ENCODE measurements at places on chromosomes 4 and X.

- DNase-seq: no peak
Measured at GRCh38 chrX:40004921-40005291, 92.9 kb downstream of the BCOR start.

GRCh38 chr4:6410068-6410467 is 62.3 kb downstream of the PPP2R2C start:
- no peak for DNase-seq

DNA sequence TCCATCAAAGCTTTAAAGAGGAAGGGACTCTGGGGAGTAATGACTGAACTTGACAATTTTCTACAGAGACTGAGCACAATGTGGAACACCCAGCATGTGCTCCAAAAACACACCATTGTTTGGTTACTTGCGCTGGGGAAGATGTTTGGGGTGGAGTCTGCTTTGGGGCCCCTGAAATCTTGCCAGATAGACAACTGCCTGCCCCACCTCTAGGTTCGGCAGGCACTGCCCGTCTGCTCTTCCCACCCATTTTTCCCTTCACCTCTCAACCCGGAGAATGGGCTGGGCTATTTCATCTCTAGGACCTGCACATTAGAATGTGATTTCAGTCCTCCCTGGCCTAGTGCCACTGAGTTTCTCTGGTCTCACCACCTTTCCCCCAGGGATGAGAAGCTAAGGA is 41.9 kb downstream of the TSC22D3 start:
- no peak for DNase-seq

DNA sequence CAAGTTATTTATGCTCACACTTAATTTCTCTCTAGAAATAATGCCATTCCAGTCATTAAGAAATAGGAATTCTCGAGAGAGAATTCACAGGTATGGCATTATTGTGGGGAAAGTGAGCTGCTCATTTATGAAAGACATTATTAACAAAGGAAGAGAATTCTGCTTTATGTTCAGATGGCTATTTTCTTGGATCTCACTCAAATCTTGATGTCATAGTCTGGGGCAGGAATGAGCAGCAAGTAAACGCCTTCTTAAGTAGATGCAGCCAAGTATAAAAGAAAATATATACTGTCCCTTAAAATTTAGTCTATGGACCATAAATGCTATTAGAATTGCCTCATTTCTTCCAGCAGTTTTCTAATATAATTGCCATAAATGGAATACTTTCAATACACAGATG is 58.2 kb upstream of the FBXW7 start:
- no peak for DNase-seq

GRCh38 chr4:145490361-145490760 is 8.7 kb downstream of the SMAD1 start:
- no peak for DNase-seq

GRCh38 chrX:109889289-109890006 is 113.5 kb upstream of the TMEM164 start:
- no peak for DNase-seq

DNA sequence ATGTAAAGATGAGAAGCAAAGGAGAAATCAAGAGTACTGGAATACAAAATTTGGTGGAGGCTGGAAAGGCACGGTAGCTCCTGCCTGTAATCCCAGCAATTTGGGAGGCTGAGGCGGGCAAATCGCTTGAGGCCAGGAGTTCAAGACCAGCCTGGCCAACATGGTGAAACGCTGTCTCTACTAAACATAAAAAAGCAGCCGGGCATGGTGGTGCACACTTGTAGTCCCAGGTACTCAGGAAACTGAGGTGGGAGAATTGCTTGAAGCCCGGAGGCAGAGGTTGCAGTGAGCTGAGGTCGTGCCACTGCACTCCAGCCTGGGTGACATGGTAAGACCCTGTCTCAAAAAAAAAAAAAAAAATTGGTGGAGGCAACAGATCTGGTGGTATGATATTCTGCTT is 1086.0 kb downstream of the NLGN4X start:
- DNase-seq: no peak

GRCh38 chrX:74431797-74432196 is 10.5 kb downstream of the SLC16A2 start:
- DNase-seq: no peak

GRCh38 chr4:97279391-97279790 is 863.9 kb downstream of the STPG2 start:
- DNase-seq: no peak

GRCh38 chr4:62051332-62051731 is 851.2 kb downstream of the ADGRL3 start:
- DNase-seq: no peak

GRCh38 chrX:5829060-5829459 is 399.6 kb downstream of the NLGN4X start:
- DNase-seq: no peak

- no peak for DNase-seq
Measured at GRCh38 chrX:77960567-77960966, 8.9 kb downstream of the PGAM4 start.

DNA sequence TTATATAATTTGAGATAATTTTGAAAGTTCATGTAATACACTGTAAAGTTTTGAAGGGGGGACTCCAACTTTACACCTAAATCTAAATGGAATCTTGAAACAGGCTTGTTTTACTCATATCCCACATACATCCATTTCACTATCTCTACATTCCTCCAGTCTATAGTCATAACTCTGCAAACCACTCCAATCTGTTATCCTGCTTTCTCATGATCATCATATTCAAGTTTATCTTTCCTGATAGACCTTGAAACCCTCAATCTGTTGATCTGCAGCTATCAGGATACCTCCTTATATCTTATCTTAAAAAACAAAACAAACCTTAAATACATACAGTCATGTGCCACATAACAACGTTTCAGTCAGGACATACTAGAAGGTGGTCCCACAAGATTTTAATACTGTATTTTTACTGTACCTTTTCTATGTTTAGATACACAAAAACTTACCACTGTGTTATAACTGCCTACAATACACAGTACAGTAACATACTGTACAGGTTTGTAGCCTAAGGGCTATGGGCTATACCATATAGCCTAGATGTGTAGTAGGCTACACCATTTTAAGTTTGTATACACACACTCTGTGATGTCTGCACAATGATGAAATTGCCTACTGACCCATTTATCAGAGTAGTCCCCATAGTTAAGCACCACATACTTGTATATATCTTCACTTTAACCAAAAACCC is 14.0 kb downstream of the CHIC2 start:
- no peak for DNase-seq

DNA sequence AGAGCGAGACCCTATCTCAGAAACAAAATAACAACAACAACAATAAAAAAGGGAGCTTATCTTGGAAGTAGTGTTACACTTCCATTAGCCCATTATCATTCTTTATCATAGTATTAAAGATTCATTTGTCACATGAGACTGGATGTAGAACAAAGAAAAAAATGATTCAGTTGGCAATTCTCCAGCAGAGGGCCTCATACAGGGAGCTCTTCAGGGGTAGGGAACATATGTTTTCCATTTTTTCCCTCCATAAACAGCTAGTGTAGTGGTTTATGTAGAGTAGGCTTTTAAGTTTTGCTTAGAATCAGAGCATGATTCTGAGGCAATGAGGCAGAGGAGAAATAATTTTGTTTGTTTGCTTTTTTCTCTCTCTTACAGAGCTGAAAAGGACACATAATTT is 5.8 kb downstream of the CPE start:
- peak; percentile 60 for DNase-seq

GRCh38 chrX:3348191-3348590 is 1.7 kb upstream of the MXRA5 start:
- no peak for DNase-seq

DNA sequence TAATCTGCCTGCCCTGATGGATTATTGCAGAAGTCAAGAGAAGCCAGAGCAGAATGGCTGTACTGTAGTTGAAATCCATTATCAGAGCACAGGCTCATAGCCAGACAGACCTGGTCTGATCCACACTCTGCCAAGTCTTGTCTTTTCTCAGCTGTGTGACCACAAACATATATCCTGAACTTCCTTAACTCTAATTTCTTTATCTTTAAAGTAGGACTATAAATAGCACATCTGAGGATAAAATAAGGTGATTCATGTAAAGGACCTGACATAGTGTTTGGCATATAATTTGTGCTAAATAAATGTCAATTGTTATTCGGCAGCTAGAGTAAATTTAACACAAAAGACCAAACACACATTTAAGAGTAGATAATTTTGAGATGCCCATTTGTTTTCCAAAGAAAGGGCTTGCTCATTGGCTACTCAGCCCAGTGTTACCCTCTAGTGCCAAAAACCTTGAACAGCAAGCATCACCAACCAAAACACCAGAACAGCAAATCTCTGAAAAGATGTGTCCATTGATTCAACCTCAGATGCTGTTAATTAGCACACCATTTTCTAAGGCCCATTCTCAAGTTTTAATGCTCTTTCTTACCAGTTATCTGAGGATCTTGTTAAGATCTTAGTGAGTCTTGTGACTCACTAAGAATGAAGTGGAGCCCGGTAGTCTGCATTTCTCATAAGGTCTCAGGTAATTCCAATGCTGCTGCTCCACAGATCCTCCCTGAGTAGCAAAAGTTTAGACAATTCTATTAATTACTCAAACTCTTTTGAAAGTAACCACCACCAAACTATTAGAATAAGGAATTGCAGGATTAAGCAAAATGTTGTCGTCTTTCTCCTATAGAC is 108.8 kb downstream of the HHIP start:
- no peak for DNase-seq

DNA sequence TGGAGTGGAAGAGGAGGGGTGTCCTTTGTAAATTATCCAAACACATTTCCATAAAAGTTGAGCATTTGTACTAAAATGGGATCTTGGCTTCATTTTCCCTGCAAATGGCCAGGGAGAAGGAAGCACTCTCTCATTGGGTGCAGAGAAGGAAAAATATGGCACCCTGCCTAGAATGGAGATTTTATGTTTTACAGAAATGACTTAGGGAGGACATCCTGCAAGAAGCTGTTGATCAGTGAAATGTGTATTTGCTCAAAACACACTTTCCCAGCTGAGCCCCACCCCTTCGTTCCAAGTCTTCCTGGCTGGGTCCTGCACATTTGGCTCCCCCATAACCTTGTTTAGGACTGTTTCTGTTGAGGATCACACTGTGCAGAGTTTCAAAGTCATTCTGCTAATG is 213.5 kb upstream of the TAPT1 start:
- DNase-seq: no peak
